CD4-positive, alpha-beta T cell treated with Interferon alpha-2 for 1 hour (primary cell): ENCODE measurements at places on chromosomes 11 and 22.

- DNase-seq = no peak
These were observed 49.6 kb upstream of the ALKBH3 start for GRCh38 chr11:43830928-43831440.

DNA sequence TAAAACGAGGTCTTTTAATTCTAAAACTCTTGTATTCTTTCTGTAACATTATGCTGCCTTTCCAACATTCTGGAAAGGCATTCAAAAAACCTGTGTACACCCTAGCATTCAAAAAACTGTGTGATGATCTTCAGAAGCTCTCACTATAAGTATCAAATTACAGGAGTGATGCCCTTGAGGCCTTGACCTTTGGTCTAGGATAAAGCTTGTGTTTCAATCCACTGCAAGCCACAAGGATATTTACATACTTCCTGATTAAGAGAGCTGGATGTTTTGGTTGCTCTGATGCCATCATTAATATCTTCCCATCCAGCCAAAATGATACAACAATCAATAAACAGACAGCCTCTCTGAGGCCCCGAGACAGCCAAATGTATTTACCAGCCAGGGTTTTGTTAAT lies 11.9 kb downstream of the CLPB start:
- no peak for DNase-seq

DNA sequence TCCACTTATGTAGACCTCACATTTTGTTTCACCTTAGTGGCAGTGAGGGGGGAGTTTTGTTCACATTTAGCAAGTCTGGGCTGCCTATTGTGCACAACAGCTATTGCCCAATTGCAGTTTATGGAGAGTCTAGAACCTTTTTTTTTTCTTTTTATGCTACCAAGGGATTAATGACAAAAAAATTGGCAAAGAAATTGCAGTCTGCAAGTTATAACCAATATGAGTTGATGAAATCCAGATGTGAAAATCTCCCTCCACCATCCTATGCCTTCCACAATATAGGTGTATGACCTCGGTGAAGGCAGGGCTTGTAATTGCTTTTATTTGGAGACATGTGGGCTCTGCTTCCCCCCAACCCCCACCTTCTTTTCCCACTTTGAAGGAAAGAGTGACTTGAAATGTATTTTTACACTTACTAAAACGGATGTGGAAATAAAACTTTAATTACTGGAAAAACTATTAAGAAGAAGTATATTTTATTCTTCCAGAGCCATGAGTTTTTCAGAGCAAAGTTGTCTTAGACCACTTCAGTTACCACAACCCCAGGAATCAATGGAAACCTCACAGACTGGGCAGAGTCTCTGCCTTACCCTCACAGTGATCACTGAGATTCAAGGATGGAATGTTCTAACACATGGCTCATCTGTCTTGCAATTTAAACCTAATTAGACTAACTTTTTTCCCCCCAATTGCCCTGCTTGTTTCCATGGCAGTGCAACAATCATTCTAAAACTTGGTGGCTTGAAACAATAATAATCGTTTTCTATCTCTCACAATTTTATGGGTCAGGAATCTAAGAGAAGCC lies 120.8 kb upstream of the SLC5A12 start:
- no peak for DNase-seq

GRCh38 chr11:43697679-43698078 lies 17.1 kb downstream of the HSD17B12 start:
- no peak for DNase-seq

DNA sequence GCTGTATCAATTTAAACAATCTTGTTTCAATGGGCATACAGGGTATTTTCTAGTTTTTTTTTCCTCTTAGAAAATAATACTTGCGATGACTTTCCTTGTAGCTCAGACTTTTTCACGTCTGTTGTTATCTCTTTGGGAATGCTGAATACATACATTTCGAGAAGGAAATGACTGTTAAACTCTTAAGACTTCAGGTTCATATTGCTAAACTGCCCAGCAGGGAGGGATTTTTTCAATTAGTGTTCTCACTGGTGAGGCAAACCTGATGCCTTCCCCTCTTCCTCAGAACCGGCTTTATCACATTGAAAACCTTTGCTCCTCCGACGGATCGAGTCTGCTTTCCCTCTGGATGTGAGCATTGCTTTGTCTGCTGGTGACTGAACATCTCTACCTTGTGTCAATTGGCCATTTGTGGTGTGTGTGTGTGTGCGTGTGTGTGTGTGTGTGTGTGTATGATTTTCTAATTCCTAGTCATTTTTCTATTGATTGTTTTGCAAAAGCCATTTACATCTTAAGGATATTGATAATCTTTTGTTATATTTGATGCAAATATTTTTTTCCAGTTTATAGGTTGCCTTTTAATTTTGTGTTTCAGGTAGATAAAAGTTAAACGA lies 6.6 kb downstream of the NEAT1 start:
- no peak for DNase-seq

- DNase-seq = no peak
These were observed 16.9 kb downstream of the RNF185 start for GRCh38 chr22:31176923-31177322.

DNA sequence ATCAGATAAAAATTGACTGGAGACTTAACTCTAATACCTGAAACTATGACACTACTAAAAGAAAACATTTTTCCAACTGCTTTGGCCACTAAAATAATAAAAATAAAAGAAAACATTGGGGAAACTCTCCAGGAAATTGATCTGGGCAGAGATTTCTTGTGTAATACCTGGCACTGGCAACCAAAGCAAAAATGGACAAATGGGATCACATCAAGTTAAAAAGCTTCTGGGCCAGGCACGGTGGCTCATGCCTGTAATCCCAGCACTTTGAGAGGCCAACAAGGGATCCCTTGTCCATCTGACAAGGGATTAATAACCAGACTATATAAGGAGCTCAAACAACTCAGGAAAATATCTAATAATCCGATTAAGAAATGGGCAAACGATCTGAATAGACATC lies 64.6 kb upstream of the RAB1B start:
- DNase-seq = no peak

DNA sequence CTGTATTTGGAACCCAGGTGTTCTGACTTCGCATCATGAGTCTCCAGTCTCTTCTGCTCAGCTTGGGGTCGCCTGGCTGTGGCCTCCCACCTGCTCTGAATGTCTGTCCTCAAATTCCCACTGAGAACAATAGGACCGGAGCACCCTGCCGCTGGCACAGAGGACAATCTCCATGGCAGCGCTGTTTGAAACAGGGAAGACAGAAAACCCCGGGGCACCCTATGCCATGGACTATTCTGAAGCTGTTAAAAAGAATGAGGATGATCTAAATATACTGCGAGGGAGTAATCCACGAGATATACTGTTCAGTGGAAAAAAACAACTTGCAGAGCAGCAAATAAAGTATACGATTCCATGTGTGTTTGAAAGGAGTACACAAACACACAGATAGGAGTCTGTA lies 415.6 kb upstream of the NARS2 start:
- no peak for DNase-seq

- no peak for DNase-seq
These were observed 97.2 kb downstream of the JRKL start for GRCh38 chr11:96486890-96487611.

GRCh38 chr11:73968356-73968966 lies 14.2 kb downstream of the UCP2 start:
- no peak for DNase-seq

- no peak for DNase-seq
These were observed 63.7 kb downstream of the MAML2 start for GRCh38 chr11:96279018-96279895.

- DNase-seq = no peak
These were observed 425.8 kb upstream of the B3GAT1 start for GRCh38 chr11:134837887-134838232.

DNA sequence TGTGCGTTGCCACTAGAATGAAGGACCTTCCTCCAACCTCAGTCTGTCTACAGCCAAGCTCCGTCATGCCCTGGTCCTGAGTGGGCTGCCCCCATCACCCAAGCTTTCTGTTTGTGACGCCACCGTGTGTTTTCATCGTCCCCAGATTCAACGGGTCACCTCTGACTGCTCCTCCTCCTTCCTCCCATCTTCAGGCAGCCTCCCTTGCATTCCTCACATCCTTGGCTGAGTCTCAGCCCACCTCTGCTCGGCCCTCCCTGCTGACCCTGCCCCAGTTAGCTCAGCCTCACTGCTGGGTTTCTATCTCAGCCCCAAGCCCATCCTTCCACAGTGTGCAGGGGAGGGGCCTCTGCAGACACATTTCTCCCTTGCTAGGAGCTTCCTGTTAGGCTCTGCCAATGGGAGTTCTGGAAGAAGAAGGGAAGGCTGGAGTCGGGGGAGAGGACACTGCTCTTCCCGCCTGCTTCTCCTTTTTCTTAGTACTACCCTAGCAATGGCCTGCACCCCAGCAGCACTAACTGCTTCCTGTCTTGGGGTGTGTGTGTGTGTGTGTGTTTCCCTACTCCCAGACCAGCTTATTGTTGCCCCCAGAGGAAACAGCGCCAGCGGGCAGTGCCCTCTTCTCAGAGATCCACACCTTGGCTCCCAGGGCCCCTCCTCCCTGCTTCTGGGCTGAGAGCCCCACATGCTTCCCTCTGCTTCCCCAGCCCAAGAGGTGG lies 5.2 kb downstream of the IFT27 start:
- no peak for DNase-seq

DNA sequence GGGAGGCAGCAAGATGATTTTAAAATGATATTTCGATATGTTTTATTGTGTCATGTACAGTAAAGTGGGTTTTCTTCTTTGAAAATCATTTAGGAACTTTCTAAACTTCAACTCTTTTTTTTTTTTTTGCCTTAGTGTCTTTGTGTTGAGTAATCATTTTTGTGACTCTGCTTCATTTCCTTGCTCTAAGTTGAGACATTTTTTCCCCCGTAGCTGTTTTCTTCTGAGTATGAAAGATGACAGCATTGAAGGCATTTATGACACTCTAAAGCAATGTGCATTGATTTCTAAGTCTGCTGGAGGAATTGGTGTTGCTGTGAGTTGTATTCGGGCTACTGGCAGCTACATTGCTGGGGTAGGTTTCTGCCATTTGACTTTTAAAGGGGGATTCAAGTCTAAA lies 23.5 kb downstream of the RRM1 start:
- DNase-seq = no peak

- DNase-seq = peak; percentile 40
These were observed 84.8 kb downstream of the SLC1A2 start for GRCh38 chr11:35334385-35335090.

DNA sequence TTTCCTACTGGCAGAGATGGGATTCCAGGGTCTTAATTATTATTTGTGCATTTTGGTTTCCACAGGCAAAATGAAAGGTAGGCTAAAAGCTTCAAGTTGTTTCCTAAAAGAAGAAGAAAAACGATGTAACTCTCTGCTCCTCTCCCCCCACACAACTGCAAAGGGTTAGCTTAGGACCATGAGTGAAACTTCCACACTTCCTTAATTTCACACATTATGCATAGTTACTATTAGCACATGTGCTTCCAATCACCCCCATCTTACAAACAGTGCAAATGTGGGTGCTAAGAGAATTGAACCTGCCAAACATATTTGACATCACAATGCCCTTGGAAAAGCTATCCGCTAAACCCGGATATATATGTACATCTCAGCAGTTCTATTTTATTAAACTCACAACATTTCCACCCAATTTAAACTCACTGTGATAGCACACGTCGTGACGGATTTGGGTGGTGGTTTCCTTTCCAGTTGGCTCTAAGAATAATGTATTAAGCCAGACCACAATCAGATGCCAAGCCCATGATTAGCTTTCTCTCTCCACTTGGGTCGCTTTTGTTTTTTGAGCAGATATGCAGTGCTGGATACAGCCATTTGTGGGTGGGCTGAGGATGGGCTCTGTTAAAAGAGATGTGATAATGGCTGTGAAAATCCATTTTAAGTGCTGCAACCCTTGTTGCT lies 245.0 kb upstream of the POU2AF2 start:
- DNase-seq = no peak

- no peak for DNase-seq
These were observed 615.4 kb upstream of the B3GAT1 start for GRCh38 chr11:135027461-135027860.

DNA sequence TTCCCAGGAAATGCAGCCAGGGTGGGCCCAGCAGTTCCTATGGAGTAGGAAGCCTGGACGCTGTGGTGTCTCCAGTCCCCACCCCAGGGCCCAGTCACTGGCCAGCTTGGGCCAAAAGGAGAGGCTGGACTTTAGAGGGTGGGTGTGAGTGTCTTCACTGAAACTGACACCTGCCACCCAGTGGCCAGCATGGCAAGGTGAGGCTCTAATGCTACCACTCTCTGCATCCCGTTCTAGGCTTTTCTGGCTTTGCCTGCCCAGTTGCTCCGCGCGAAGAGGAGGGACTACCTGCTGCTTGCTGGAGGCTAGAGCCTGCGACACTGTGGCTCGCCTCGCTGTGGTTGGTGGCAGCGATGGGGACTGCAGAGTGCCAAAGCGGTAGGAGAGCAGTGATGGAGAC lies 35.4 kb downstream of the C22orf42 start:
- no peak for DNase-seq

DNA sequence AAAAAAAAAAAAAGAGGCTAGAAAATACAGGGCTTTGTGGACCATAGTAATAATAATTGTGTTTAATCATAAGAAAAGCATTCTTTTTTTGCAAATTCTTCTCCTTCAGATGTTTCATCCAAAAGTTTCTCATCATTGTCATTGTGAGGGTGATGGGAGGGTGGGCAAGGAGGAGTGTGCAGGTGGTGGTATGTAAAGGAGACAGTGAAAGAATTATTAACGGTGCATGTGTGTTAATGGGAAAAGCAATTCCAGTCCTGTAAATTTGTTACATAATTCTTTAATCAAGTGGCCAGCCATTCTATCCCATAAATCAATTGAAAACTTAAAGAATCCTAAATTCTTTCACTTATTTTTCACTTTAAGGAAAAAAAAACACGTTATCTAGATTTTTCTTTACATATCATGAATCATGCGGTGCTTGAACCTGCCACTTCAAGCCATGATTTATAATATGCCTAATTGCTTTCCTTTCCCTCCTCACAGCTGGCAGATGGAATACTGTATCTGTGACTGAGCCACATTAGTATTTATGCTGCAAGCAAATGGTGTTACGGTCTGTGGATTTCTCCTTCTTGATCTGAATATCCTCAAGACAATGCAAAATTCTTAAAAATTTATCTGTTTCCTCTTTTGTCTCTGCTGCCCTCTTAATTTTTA lies 318.5 kb downstream of the JRKL start:
- DNase-seq = no peak

DNA sequence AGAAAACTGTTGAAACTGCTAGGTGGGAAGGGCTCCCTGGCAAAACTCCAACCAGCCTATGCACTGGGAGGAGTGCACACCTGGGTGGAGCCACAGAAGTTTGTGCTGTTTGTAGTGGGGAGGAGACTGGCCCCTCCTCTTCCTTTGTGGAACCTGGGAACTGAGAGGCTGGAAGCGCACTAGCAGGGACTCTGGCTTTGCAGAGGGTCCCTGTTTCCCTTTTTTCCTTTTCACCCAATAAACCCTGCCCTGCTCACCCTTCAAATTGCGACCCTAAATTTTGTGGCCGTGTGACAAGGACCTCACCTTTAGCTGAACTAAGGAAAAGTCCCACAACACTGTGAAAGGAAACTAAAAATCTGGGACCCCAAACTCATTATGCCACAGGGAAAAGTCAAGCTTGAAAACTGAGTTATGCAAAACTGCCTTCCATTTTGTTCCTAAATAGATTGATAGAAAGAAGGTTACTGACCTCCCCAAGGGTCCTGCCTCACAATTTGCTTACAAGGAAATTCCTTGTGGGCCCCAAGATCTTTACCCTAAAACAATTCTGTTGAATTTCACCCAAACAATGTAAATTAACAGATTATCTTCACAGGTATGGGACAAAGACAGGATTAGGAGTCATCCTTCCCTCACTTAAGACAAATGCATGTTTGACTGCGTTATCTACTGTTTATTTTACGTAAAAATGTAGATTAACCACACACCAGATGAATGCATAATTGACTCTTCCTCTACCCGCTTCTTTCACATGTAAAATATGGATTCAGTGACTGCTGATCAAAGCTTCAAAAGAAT lies 81.0 kb downstream of the SLC36A4 start:
- DNase-seq = no peak
